Mesenchymal stem cell (in vitro differentiated cells and primary cell): ENCODE measurements at places on chromosomes 5 and 9.
A peak's percentile ranks its signal among the peaks of the same experiment; 100 is the strongest.

DNA sequence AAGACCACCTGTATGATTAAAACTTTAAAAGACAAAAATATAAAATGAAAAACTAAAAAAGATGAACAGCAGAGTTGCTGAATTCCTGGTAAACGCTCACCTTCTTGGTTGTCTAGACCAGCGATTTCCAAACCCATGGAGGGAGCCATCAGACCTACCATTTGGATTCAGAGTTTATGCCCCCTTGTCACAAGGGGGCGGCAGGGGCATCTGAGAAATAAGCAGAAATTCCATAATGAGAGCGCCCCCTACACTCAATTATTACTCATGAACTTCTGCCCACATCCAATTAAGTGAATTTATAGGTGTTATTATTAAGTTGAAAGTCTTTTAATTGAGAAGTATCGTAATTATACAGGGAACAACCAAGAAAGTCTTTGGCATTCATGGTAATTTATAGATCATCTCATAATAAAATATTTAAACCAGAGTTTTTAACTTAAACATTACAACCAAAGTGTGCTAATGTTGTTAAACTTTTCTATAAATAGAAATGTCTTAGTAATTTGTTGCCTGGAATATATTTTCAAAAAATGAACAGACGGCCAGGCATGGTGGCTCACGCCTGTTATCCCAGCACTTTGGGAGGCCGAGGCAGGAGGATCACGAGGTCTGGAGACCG lies 35.2 kb upstream of the SPATA31C2 start:
- H3K4me1 ChIP-seq: no peaks in the 10 kb centered on the region
- DNase-seq: peak; percentile 73
- H3K27me3 ChIP-seq: peaks cover 25% of the 10 kb centered on the region
- no peak overlapping the region for H3K27ac ChIP-seq

GRCh38 chr9:124661271-124661670 lies 109.8 kb downstream of the NR6A1 start:
- H3K4me3 ChIP-seq: no peak overlapping the region
- no peaks in the 10 kb centered on the region for H3K27me3 ChIP-seq
- H3K4me1 ChIP-seq: peaks cover 2% of the 10 kb centered on the region
- DNase-seq: no peak
- H3K36me3 ChIP-seq: no peaks in the 10 kb centered on the region

DNA sequence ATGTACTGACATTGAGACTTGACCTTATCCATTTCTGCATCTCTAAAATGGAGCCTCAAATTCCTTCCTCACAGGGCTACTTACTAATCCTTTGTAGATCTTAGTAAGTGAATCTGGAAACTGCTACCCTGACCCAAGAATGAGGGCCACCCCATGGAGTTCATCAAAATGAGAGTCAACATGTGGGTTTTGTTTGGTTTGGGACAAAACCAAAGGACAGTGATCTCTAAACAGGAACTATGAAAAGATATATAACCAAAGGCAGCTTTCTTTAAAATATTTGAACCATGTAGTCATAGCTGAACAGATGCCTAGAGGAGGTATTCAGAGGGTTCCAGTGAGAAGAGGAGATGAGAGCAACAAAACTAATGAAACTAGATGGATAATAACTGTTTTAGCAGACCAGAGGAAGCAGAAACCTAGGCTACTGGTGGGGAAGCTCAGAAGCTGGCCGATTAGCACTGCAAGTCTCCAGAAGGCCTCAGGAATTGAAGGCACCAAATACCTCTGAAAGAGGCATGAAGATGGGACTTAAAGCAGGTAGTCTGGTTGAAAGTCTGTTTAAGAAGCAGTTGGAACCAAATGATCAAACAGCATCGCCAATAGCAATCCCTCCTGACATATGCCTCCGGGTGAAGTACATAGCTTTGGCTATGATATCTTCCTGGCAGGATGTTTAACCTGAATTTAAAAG lies 45.8 kb downstream of the THOC3 start:
- H3K27me3 ChIP-seq: no peaks in the 10 kb centered on the region
- DNase-seq: peak; percentile 75
- peak overlapping the region; percentile 70 for H3K27ac ChIP-seq
- H3K4me3 ChIP-seq: no peak overlapping the region
- peaks cover 6% of the 10 kb centered on the region for H3K4me1 ChIP-seq

- no peaks in the 10 kb centered on the region for H3K27me3 ChIP-seq
- no peak overlapping the region for H3K27ac ChIP-seq
- no peaks in the 10 kb centered on the region for H3K4me1 ChIP-seq
- no peak for DNase-seq
These were observed 485.3 kb downstream of the CDH9 start for GRCh38 chr5:26553079-26553478.

DNA sequence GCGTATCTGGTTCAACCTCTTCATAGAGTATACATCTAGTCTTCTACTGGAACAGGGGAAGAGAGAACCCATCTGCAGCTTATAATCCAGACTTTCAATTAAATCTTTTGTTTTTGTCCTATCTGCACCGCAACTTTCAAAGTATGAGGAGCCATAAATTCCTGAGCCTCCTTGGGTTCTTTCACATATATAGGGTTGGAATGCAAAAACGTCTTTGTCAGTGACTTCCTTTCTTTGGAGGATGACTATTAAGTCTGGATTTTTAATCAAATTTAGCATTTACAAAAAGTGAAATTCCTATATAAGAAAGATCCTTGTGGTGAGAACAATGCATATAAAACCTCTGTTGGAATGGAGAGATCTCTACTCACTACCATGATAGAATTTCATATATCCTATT lies 370.8 kb downstream of the TMEM38B start:
- no peak for DNase-seq
- H3K4me3 ChIP-seq: no peak overlapping the region
- H3K27ac ChIP-seq: no peak overlapping the region
- H3K36me3 ChIP-seq: no peaks in the 10 kb centered on the region

GRCh38 chr9:134551644-134552348 lies 89.8 kb upstream of the COL5A1 start:
- DNase-seq: peak; percentile 98
- H3K4me1 ChIP-seq: peaks cover 72% of the 10 kb centered on the region
- no peaks in the 10 kb centered on the region for H3K36me3 ChIP-seq
- no peaks in the 10 kb centered on the region for H3K27me3 ChIP-seq
- H3K27ac ChIP-seq: peak overlapping the region; percentile 91
- H3K4me3 ChIP-seq: no peak overlapping the region

- no peaks in the 10 kb centered on the region for H3K36me3 ChIP-seq
- DNase-seq: no peak
- H3K27me3 ChIP-seq: peaks cover 53% of the 10 kb centered on the region
- H3K4me3 ChIP-seq: no peak overlapping the region
- H3K27ac ChIP-seq: no peak overlapping the region
These were observed 11.9 kb upstream of the LRRC14B start for GRCh38 chr5:179401-179800.

DNA sequence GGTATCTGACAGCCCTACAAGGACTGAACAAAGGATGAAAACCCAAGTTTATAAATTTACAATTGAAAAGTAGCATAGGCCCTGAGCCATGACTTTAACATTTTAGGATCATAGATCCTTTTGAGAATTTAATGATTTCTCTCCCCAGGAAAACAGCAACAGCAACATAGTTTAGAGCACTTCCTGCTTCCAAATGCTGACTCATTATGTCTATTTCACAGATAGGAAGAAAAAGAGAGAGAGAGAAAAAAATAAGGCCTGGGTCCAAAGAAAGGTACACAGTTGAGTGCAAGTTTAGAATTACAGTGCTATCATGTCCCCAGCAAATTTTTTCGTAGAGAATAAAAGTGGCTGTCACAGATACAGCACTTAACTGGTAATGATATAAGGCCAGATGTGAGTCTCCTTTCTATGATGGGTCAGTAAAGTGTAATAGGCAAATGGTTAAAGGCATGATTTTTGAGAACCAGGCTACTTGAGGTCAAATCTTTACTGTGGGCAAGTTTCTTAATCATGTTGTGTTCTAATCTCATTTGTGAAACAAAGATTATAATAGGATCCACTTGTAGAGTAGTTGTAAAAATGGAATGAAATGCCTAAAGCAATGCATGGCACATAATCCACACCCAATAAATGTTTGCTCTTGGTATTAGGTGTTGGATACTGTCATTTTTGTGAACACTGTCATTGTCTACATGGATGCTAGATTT lies 12.3 kb upstream of the PPP2R2B start:
- H3K4me1 ChIP-seq: no peaks in the 10 kb centered on the region
- H3K27me3 ChIP-seq: no peaks in the 10 kb centered on the region
- DNase-seq: peak; percentile 5
- H3K36me3 ChIP-seq: no peaks in the 10 kb centered on the region

- no peak overlapping the region for H3K4me3 ChIP-seq
- H3K4me1 ChIP-seq: peaks cover 4% of the 10 kb centered on the region
- peaks cover 8% of the 10 kb centered on the region for H3K27me3 ChIP-seq
- H3K27ac ChIP-seq: no peak overlapping the region
- no peaks in the 10 kb centered on the region for H3K36me3 ChIP-seq
These were observed 8.2 kb downstream of the ACSL6 start for GRCh38 chr5:132003170-132003744.

- no peak for DNase-seq
- H3K36me3 ChIP-seq: peaks cover 30% of the 10 kb centered on the region
- no peaks in the 10 kb centered on the region for H3K4me1 ChIP-seq
These were observed 232.8 kb downstream of the ARHGEF28 start for GRCh38 chr5:73858776-73859175.

DNA sequence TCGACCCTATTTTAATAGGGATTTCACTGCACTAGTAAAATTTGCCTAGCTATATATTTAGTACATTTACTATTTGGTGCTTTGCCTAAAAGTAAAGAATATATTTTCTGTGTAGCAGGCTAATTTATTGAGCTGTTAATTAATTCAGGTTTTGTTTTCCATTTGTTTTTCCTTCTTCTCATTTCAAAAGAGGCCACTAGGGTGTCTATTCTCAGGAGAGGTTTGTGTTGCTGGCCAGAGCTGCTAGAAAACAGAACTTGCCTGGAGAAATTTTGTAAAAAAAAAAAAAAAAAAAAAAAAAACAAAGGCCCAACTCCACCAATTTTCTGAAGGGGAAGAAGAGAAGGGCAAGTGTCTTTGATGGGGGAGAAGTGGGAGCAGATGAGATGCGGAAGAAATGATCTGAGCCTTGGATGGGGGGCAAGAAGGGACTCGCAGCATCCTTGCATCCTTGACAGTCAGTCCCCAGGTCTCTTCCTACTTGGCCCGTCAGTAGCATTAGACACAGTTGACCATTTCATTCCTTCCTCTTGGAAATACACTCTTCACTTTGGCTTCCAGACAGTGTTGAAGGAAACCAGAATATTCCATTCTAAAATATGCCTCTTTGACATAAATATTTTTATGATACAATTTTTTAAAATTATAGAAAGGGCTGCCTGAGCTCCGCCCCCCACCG lies 318.5 kb downstream of the TRPM3 start:
- H3K4me3 ChIP-seq: no peak overlapping the region
- H3K27ac ChIP-seq: no peak overlapping the region
- no peak for DNase-seq
- no peaks in the 10 kb centered on the region for H3K4me1 ChIP-seq
- no peaks in the 10 kb centered on the region for H3K36me3 ChIP-seq

DNA sequence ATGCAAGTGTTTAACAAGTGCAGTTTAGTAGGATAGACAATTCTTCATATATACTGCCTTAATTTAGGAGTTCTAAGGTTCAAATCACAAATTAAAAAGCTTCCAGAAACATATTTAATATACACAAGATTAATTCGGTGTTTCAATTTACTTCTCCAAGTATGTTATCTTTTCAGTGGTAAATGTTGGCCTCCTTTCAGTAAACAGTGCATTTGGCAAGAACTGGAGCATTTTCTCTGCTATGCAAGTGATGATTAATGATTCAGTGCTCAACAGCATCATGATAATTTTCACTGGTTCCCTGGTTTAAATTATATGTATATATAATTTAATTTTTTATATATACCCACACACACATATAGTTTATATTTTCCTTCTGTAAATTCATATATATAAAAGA lies 541.7 kb downstream of the EFNA5 start:
- H3K36me3 ChIP-seq: no peaks in the 10 kb centered on the region
- DNase-seq: no peak

DNA sequence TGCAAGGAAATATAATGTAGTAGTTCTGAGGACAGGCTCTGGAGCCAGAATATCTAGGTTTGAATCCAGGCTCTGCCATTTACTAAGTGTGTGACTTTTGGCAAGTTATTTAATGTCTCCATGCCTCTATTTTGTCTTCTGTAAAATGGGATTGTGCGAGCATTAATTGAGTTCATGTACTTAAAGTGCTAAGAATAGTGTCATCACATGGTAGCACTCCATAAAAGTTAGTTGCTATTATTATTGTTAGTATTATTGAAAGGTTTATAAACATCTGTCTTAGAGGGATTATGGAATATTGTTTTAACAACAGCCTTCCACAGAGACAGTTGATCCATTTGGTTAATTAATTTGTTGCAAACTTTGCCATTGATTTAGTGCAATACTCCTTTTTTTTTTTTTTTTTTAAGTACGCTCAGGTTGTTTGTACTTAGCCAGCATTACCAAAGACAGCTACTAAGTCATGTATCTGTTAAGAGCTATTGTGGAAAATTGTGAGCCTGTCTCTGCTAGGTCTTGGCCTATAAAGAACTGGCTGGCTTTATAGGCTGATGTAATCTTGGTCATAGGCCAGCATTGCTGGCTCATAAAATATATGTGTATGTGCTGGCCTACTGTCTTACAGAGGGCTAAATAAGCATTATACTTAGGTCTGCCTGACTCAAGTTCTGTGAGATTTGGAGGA lies 174.7 kb downstream of the WDR70 start:
- peak; percentile 46 for DNase-seq
- no peak overlapping the region for H3K4me3 ChIP-seq
- no peaks in the 10 kb centered on the region for H3K36me3 ChIP-seq
- H3K27me3 ChIP-seq: no peaks in the 10 kb centered on the region
- H3K4me1 ChIP-seq: no peaks in the 10 kb centered on the region
- H3K27ac ChIP-seq: no peak overlapping the region

DNA sequence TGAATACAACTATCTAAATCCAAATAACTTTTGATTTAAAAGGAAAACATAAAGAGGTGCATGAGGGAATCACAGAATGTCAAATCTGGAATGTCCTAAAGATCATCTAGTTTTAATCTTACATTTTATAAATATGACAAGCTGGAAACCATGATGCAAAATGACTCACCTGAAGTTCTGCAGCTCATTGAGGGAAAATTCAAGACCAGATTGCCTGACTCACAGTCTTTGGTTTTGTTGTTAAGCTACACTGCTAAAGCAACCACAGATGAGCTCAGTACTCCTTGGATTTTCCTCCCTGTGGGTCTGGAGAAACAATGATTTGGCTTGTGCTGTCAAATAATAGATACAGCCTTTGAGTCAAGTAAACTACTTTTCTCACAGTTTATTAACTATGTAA lies 19.1 kb upstream of the EDIL3 start:
- peak overlapping the region; percentile 32 for H3K27ac ChIP-seq
- no peaks in the 10 kb centered on the region for H3K36me3 ChIP-seq
- H3K4me1 ChIP-seq: peaks cover 3% of the 10 kb centered on the region
- DNase-seq: peak; percentile 79
- H3K27me3 ChIP-seq: no peaks in the 10 kb centered on the region

- no peak overlapping the region for H3K27ac ChIP-seq
- no peak overlapping the region for H3K4me3 ChIP-seq
- DNase-seq: no peak
- no peaks in the 10 kb centered on the region for H3K36me3 ChIP-seq
- no peaks in the 10 kb centered on the region for H3K4me1 ChIP-seq
These were observed 265.3 kb upstream of the CTNND2 start for GRCh38 chr5:12169536-12169935.

- H3K36me3 ChIP-seq: peaks cover 40% of the 10 kb centered on the region
- DNase-seq: peak; percentile 29
- H3K4me1 ChIP-seq: peaks cover 8% of the 10 kb centered on the region
- no peak overlapping the region for H3K4me3 ChIP-seq
- no peak overlapping the region for H3K27ac ChIP-seq
These were observed 66.6 kb downstream of the PHF2 start for GRCh38 chr9:93642961-93643360.

GRCh38 chr9:17116400-17116837 lies 18.4 kb upstream of the CNTLN start:
- no peaks in the 10 kb centered on the region for H3K4me1 ChIP-seq
- H3K27ac ChIP-seq: no peak overlapping the region
